ENCODE measurements at places on chromosomes 5 and 9.

GRCh38 chr5:144481861-144482260 is 311.2 kb downstream of the KCTD16 start:
- no peak for DNase-seq

GRCh38 chr5:141685591-141685990 is 3.6 kb upstream of the ARAP3 start:
- DNase-seq: no peak

GRCh38 chr9:91930475-91930874 is 19.6 kb downstream of the ROR2 start:
- no peak for DNase-seq

DNA sequence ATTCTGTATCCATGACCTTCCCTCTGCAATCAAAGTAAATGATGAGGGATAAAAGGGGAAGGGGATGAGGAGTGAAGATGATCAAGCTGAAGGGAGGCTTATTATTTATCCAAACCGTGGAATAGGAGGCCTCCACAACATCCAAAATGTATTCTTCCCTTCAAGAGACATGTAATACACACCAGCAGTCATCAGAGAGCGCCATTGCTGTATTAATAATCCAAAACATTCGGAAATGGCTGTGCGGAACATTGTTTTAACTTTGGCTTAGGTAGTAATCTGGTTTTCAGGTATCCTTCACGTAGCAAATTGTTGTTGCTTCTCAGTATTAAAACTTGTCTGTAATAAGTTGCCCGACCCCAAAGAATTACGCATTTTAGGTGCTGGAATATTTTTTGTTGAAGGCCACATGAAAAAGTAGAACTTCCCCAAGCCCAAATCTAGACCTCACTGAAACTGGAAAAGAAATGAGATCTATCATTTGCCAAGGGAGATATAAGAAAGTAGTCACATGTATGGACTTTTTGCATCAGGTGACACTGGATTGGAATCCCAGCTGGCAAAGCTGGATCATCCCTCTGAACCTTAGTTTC is 2.6 kb upstream of the BOD1 start:
- peak; percentile 48 for DNase-seq

DNA sequence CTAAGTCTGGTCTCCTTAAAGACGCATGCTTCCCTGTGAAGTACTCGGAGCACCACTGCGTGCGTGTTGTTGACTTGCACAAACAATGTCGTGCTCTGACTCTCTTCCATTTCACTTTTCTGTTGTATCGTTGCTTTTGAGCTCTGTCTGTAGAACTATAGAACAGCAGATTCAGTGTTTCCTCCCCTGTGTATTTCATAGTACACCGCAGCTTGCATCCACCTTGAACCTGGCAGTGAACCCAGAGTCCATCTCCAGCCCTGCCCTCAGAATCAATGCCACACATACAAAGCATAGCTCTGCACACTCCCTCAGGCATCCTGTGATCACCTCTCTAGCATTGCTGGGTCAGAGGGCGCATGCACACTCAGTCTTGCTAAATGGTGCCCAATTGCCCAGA is 37.2 kb upstream of the ADAMTS2 start:
- no peak for DNase-seq

DNA sequence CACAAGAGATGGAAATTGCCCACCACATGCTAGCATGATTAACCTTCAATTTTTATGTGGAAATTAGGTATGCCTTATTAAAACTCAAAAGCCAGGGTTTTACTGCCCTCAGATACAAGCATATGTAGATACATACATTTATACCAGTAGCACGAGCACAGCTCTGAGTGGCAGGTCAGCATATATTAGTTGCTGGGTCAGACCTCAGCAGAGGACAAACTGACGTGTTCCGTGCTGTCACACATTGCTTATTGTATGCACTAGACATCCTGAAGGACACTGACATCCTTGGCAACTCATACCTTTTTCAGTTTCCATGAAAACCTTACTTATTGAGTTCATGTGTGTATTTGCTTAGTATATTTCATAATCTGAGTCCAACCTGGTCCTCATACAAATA is 307.7 kb downstream of the TLE1 start:
- DNase-seq: no peak

DNA sequence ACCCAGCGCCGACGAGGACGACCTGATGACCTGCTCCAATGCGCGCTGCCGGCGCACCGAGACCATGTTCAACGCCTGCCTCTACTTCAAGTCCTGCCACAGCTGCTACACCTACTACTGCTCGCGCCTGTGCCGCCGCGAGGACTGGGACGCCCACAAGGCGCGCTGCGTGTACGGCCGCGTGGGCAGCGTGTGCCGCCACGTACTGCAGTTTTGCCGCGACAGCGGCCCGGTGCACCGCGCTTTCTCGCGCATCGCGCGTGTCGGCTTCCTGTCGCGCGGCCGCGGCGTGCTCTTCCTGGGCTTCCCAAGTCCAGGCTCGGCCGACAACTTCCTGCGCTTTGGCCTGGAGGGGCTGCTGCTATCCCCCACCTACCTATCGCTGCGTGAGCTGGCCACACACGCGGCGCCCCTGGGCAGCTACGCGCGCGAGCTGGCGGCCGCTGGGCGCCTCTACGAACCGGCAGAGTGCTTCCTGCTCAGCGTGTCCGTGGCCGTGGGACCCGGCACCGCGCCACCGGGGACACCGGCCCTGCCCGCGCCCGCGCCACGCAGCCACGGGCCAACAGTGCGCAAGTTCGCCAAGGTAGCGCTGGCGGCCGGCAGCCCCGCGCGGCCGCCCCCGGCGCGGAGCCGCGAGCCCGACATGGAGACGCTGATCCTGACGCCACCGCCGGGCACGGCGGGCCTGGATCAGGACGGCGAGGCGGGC is 2.7 kb upstream of the PHPT1 start:
- DNase-seq: peak; percentile 46

GRCh38 chr5:110956280-110956912 is 115.1 kb upstream of the TSLP start:
- no peak for DNase-seq

GRCh38 chr5:148729182-148729581 is 74.9 kb upstream of the HTR4 start:
- no peak for DNase-seq

GRCh38 chr9:76911971-76912370 is 6.1 kb upstream of the PRUNE2 start:
- no peak for DNase-seq

- no peak for DNase-seq
Observed at GRCh38 chr9:134136118-134136995, 475 bp downstream of the WDR5 start.

DNA sequence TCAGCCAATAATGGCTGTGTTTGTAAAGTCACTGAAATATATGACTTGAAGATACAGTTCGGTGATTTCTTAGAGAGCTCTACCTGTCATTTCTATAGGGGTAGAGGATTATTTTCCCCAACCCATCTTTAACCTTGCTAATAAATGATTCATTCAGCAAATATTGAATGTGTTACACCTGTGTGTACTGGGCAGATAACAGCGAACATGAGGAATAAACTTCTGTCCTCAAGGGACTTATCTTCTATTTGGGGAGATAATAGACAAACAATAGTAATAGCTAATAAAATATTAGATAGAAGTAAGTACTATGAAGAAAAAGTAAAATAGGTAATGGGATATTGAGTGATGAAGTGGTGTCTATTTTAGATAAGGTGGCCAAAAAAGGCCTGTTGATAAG is 9.3 kb downstream of the TTC23L start:
- DNase-seq: no peak

GRCh38 chr5:74903165-74903787 is 37.1 kb upstream of the FAM169A start:
- DNase-seq: no peak

GRCh38 chr5:89728134-89728533 is 681.4 kb downstream of the CETN3 start:
- no peak for DNase-seq

DNA sequence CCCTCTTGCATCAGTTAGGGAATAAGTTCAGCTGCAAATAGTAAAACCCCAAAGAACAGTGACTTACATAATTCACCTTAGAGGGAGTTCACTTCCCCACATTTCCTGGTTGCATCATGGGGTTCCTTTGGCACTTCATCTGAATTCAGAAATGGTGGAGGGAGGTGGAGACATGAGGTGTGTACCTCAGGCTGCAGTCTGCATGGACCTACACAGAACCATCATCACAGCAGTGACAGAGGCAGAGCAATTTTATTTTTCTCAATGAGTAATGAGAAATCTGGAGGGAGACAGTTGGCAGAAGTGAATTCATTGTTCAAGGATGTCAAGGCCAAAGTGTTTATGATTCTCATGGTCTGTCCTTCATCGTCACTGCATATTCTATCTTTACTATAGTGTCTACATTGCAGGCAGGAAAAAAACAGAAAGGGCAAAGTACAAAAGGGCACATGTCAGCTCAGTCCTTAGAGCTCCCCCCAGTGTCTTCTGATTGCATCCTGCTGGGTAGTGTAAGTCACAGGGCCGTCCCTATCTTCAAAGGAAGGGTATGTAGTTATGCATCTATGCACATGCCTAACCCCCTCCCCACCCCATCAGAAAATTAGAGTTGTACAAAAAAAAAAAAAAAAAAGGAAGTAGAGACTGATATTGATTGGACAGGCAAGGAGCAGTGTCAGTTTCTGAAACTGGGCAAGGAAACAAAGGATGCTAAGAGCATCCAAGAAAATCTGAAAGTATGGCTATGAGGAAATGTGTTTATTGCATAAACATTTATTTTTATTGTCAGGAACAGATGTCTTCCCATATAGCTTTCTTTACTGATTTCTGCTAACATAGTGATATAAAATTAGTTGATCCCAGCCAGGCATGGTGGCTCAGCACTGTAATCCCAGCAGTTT is 132.7 kb upstream of the APC start:
- DNase-seq: no peak

DNA sequence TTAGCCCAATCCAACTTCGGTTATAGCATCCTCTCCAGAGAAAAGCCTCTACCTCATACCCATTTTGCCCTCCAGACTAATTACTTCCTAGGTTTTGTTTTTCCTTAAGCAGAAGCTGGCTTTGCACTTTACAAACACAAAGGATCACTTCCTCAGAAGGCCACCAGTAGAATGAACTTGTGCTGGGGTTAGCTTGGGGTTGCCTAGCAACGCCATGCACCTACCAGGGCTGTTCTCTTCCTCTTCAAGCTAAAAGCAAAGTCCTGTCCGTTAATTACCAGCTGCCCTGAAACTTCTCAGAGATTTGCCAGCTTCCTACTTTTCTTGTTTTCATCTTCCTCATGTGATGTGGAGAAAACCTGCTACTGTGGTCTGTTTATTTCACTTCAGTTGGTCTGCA is 132.0 kb upstream of the WWC1 start:
- no peak for DNase-seq

GRCh38 chr9:110835404-110835803 is 166.8 kb downstream of the MUSK start:
- DNase-seq: no peak

DNA sequence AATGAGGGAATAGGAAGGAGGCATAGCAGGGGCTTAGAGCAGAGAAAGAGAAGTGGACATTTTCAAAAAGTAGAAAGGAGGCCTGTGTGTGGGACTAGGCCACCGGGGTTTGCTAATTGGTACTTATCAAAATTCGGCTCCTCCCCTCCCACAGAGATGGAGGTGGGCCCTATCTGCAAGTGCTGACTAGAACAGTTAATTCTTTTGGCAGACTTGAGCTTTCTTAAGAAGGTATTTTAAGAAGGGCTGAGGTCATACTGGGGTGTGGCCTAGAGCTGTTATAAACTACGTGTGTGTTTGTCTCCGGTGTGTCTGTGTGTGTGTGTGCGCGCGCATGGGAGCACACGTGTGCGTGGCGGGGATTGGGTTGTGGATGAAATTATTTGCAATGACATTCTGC is 1086.5 kb downstream of the EFNA5 start:
- no peak for DNase-seq

DNA sequence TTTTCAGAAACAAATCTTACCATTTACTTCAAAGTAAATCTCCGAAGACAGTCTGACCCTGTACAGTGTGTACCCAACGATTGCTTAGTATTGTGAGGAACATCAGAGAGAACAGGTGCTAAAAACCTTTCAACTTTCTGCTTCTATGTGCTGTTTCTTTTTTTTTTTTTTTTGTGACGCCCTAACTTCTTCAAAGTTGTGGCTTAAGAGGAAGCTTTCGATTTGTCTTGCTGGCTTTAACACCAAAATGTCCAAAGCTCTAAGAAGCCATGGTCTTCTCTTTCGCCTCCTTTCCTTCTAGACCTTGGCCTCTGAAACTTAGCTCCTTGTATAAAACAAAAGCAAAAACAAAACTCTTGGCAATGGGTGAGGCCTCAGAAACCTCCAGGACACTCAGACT is 1.2 kb downstream of the TNFSF8 start:
- DNase-seq: no peak

GRCh38 chr5:149216496-149216895 is 55.2 kb upstream of the AFAP1L1 start:
- no peak for DNase-seq

DNA sequence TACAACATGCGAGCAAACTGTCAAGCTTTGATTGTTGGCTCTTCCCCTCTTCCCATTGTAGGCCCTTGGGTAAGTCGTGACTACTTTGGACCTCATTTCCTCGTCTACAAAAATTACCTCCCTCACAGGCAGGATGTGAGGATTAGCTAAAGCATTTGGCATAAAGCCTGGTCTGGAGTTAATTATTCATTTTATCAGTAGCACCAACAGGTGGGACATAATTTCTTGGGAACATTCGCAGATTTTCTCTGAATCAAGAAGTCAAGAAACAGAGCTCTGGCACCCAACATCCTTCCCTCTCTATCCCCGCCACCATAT is 39.9 kb upstream of the SEMA6A start:
- no peak for DNase-seq

DNA sequence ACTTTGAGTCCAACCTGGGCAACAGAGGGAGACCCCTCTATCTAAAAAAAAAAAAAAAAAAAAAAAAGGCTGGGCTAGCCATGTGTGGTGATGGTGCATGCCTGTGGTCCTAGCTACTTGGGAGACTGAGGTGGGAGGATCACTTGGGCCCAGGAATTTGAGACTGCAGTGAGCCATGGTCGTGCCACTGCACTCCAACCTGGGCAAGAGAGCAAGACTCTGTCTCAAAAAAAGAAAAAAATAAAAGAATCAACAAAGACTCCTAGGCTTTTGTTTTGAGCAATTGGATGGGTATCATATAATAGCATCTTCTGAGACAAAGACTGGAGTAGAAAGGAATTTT is 481.7 kb upstream of the PAPPA start:
- DNase-seq: no peak

- no peak for DNase-seq
Observed at GRCh38 chr9:127455324-127455992, 4.1 kb downstream of the LRSAM1 start.

DNA sequence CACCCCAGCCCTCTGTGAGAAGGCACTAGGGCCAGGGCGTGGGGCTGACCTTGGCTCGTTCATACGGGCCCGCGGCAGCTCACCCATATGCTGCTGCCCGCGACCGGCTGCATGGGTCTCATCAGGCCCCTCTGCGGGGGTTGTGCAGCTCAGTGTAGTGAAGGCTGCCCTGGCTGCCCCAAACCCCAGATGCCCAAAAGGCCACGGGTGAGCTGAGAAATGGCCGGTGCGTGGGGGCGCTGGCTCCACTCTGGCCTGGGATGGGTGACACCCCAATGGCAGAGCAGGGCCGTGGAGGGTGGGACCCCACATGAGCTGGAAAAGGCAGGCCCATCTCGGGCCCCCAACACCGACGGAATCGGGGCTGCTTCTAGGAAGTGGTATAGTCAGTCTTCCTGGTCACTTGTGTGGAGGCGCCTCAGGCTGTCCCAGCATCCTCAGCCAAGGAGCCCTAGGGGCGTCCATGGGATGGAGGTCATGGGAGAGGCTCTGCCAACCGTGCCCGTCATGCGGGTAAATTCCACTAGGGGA is 19.4 kb upstream of the LRRC14B start:
- DNase-seq: no peak

Data from right hindlimb (tissue), 1 donor.